ENCODE measurements at places on chromosomes 7 and 10.

DNA sequence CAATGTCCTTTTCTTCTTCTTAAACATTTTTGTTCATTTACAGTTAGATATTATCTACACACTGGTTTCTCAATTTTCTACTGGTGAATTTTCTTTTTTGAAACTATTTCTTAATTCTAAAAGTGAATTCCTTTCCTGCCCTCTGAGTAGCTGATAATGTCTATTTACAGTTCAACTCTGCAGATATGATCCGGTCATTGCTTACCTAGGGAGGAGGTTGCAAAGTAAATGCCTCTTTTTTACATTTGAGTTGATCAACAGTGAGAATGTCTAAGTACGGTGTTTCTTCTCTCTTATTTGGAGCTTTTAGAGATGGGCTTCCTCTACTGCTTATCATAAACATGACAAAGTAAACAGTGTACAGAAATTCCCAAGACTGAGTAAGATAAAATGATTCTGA is 20.6 kb upstream of the ORC5 start:
- DNase-seq = no peak

DNA sequence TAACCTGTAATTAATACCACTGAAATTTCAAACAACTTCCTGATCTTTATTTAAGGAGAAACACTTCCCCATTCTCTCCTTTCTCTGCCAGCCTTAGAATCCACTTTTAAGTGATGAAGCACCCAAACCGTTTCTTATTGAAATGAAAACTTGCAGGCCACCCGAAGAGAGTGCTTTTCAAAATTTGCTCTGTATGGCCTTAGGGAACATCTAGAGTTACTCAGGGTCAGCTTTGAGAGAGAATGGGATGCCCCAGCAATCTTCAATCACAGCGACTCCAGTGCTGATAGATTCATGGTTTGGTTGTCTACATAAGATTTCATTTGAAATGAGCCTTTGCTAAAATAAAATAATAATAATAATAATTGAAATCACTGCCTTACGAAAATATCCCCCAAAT is 323.1 kb downstream of the PCLO start:
- DNase-seq = no peak

- no peak for DNase-seq
Measured at GRCh38 chr7:38413784-38414183, 140.3 kb upstream of the TARP start.

- DNase-seq = no peak
Measured at GRCh38 chr10:107701943-107702342, 537.4 kb upstream of the SORCS1 start.

GRCh38 chr7:4683043-4683883 is 1.2 kb downstream of the FOXK1 start:
- DNase-seq = peak; percentile 15

- DNase-seq = no peak
Measured at GRCh38 chr10:78420946-78421735, 387.5 kb downstream of the RPS24 start.

DNA sequence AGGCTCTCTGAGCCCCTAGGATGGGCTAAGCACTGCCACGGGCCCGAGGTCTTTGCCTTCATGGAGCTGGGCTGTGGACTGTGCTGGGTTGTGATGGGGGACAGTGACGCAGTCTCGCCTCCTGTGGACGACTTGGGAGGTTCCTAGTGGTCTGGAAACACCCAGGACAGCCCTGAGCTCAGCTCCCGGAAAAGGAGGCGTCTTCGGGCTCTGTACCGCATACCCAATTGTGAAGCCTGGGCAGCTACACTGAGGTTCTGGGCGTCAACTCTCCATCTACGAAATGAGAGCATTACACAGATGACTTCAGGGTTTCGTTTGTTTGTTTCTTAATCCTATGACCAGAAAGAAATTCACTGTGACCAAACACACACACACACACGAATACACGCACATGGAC is 79.6 kb upstream of the KAT6B start:
- DNase-seq = no peak

- DNase-seq = no peak
Measured at GRCh38 chr10:112701211-112701877, 248.7 kb upstream of the TCF7L2 start.

DNA sequence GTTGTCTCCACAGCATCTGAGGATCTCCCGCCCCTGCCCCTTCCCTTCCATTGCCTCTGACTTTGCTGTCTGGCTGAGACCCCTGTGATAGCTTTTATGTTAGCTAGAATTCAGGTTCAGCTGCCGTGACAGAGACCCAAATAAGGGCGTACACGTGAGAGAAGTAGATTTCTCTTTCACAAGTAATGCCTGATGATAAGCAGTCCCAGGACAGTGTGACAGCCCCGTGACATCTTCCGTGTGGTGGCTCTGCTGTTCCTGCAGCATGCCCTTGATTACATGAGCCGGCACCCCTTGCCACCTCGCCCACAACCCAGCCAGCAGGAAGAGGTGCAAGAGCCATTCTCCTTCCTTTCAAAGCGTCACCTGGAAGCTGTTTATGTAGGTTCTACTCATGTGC is 130.9 kb upstream of the PODXL start:
- no peak for DNase-seq

GRCh38 chr7:71459132-71459531 is 327.2 kb downstream of the GALNT17 start:
- no peak for DNase-seq

DNA sequence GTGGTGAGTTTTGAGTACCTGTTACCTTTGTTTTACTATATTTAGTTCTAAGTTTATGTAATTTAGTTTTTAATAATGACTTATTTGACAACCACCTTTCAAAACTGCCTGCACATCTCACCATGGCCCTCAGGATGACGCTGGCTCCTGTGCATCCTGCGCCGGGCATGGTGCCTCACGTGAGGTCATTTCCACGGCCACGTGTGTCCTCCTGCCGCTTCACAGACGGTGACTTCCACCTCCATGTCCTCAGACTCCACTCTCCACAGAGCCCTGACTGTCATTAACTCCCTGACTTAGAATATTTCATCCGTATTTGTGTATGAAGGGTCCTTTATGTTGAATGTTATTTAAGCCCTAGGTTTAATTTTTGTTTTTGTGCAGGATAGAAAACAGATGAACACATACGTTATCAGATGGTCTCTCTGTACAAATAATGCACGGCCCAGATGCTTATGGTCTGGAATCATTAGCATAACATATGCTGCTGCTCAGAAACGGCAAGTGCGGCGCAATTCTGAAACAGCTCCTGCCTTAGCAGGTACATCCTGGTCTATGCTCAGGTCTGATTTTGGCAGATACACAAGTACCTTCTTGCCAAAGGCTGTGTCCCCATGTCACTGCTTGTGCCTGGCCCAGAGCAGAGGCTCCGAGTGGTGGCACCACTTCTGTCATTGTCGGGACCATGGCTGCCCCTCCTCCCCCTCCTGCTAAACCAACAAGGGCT is 155.8 kb downstream of the WDR37 start:
- no peak for DNase-seq

DNA sequence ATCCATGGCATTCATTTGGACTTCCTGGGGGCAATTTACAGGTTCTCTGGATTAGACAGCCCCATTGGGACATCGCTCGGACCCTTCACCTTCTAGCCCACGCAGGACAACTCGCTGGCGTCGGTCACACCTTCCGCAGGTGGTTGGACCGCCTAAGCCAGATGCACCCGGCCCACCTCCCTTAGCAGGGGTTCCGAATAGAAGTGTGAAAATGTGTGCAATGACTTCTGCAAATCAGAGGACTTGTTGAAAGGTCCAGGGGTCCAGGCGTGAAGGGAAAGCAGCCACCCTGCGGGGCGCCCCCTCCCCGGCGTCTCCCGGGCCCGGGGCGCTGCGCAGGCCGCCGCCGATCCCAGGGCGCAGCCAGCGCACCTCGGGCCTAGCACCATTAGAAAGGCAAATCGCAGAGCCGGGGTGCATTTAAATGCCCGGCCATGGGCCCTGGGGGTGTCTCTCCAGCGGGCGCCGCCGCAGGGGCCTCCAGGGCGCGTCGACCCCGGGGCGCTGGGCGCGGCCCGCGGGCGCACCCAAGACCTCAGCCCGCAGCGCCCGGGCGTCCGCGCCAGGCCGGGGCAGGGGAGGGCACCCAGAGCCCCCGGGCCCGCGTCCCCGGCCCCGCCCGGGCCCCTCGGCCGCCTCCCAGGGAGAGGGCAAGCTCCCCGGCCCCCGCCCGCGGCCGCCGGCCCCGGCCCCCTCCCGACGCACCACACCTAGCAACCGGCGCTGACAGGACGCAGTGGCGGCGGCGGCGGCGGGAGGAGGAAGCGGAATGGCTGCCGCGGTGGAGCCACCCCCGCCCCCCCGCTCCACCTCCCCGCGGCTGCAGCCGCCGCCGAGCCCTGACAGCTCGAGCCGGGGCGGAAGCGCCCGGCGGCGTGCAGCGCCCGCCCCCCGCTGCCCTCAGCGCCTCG is 1.2 kb downstream of the JAZF1 start:
- peak; percentile 65 for DNase-seq

DNA sequence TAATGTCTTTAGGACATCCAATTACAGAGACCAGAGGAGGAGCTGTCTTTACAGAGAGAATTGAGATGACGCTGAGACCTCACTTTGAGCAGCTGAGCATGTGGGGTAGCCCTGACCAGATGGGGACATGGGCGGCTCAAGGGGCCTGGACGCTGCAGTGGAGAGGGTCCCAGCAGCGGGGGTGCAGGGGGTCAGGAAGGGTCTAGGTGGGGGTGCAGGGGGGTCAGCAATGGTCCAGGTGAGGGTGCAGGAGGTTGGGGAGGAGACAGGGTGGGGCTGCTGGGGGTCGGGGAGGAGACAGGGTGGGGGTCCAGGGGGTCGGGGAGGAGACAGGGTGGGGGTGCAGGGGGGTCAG is 43.2 kb upstream of the CFAP46 start:
- no peak for DNase-seq

- no peak for DNase-seq
Measured at GRCh38 chr7:32158751-32159745, 88.8 kb upstream of the PDE1C start.

GRCh38 chr7:1021366-1021765 is 23.0 kb upstream of the GPR146 start:
- DNase-seq = no peak

DNA sequence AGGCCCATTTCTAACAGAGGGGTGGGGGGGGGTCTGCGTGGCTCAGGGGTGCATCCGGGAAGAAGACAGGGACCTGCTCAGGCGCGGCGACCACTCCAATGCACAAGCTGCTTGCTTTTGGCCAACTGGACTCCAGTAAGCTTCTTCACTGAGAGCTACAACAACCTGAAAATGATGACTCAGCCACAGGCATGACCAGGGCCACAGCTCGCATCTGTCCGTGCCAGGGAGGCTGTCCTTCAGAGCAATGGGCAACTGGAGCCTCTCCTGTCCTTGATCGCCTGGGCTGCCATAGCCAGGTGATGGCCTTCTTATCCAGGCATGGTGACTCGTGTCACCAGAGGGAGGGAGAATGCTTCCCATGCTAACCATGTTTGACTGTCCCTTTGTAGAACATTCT is 81.6 kb upstream of the RNF32 start:
- no peak for DNase-seq

GRCh38 chr10:111323389-111323966 is 246.6 kb downstream of the ADRA2A start:
- DNase-seq = no peak

- DNase-seq = no peak
Measured at GRCh38 chr7:158025686-158026600, 561.7 kb downstream of the PTPRN2 start.

DNA sequence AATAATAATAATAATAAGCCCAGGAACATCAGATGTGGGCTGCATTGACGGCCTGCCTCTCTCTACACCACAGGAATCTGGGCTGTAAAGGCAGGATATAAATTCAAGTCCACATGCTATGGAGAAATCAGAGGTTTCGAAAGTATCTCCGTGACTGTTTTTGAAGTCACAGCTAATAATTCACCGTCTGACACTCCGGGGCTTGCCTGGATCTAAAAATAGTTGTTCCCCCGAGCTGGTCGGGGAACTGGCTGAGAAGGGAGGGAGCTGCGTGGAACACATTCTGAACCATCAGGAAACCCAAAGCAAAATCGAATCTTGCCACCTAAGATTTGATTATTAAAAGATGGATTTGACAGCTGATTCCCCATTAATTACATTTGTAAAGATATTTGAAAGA is 35.4 kb downstream of the KLF6 start:
- DNase-seq = no peak

- no peak for DNase-seq
Measured at GRCh38 chr7:124784879-124785818, 19.6 kb upstream of the GPR37 start.

- DNase-seq = no peak
Measured at GRCh38 chr10:17174626-17175025, 26.8 kb downstream of the TRDMT1 start.

GRCh38 chr7:184294-185264 is 7.8 kb upstream of the FAM20C start:
- no peak for DNase-seq

GRCh38 chr7:148480479-148481146 is 110.0 kb upstream of the C7orf33 start:
- DNase-seq = no peak

DNA sequence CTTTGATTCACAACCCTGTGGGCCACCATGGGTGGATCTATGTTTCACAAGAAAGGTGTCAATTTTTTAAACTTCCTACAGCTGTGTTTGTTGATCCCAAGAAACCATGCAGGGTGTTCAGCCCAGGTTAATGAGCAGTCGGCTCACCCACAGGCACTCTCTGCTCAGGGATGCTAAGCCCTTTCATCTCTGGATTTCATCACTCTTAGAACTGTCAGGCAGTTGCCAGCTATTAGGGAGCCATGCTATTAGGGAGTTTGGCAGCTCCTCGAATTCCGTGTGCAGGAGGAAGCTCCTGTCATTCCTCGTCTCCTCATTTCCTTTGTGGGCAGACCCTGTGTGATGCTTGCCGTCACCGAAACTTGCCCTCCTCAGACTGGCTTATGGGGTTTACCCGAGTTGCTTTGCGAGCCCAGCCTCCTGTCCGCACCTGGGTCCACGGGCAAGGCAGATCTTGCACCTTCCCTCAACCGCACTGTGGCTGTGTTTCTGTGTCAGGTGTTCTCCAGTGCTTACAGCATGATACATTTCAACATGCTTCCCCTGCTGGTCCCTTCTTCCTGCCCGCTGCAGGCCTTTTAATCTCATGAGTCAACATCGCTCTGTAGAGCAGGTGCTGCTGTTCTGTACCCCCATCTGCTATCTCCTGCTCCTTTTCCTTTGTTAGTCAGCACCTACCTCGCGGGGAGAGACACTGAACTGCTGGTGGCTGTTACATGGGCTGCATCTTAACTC is 509.8 kb downstream of the SUGCT start:
- DNase-seq = no peak

DNA sequence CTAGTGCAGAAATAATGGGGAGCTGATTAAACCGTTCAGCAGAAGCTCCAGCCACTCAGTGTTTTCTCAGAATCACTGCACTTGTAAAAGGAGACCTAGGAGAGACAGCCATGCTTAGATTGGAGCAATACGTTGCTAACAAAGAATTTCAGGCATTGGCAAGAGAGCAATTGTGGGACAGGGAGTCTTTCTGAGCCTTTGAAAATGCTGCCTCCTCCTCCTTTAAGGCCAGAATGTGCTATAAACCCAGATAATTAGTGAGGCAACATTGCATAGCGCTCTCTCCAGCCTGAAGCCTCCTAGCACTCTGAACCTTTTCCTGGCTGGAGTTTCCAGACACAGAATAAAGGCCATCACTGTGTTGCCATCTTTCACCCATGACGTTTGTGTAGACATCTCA is 18.5 kb upstream of the PTPRN2 start:
- no peak for DNase-seq
